Stimulated activated CD4-positive, alpha-beta T cell treated with anti-CD3 and anti-CD28 coated beads, Interleukin-4, amount 100 ng/mL, for 4 hours (primary cell): ENCODE measurements at places on chromosomes 1 and 21.
A peak's percentile ranks its signal among the peaks of the same experiment; 100 is the strongest.

- DNase-seq = no peak
Measured at GRCh38 chr1:94622757-94623156, 81.2 kb upstream of the F3 start.

DNA sequence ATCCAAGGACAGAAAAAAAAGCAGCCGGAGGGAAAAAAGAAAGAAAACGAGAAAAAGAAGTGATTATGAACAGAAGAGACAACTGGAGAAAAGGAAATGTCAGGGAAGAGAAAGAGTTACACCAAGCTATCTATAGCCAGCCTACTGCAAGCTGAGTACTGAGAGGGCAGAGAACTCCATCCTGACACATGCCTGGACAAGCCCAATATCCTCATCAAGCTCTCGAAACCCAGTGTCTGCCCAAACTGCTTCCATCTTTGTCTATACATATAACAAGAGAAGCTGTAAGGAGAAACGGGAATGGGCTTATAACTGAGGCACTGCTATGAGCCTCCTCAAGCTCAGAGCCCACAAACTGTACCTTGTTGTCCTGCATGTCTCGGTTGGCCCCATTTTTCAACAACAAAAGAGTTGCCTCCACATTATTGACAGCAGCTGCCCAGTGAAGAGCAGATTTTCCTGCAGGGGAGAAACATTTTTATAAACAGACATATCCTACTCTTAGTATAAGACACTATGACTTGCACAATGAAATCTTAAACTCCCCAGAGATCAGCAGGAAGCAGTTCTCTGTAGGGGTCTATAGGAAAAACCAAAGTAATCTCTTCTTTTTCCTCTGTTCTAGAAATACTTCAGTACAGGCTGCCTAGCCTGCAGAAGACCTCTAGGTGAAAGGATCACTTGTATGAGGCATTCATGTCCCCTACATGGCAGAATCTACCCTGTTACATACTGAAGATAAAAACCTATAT, 21.2 kb upstream of the ADAM30 start:
- DNase-seq = no peak

GRCh38 chr1:58815069-58815685, 31.3 kb upstream of the JUN start:
- peak; percentile 36 for DNase-seq

- no peak for DNase-seq
Measured at GRCh38 chr1:211531194-211532087, 39.5 kb upstream of the RD3 start.

DNA sequence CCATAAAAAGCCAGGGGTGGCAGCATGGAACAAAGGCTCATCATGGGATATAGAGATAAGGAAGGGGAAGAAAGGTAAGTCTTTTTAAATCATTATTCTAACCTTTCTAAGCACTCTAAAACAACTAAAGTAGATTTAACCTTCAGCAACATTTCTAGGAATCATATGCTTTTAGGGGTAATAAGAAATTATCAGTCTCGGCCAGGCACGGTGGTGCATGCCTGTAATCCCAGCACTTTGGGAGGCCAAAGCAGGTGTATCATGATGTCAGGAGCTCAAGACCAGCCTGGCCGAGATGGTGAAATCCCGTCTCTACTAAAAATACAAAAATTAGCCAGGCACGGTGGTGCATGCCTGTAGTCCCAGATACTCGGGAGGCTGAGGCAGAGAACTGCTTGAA, 20.3 kb upstream of the PHTF1 start:
- no peak for DNase-seq

DNA sequence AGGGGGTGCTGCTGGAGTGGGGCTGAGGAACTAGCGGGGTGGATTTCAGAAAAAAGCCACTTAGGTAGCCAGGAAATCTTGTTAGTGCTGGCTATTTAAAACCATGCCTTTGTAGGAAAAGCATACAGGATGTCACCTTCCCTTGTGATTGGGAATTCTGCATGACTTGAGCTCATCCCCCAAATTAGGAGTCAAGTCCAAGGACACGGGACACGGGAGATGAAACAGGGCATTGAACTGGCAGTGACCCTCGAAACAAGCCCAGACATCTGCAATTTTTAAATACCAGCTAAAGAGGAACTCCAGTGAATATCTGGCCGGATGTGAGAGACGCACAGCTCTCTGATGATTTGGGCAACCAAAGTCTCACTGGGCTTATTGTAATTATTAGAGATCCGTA, 32.8 kb downstream of the C2CD2 start:
- no peak for DNase-seq

DNA sequence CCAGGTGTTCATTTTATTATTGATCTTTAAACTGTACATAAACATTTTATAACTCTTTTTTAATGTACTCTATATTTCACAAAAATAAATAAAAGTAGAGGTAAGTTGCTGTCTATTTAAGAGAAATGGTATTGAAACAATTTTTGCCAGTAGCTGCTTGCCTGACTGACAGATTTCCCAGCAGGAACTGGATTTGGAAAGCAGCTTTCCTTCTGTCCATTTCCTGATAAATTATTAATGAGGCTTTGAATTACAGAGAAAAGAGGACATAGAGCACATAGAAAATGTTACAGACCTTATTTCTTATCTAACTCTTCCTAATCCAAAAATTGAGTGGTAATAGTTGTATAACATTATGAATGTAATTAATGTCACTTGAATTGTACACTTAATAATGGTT, 79.7 kb upstream of the BCL10 start:
- no peak for DNase-seq

- no peak for DNase-seq
Measured at GRCh38 chr1:228801068-228801467, 65.8 kb downstream of the RHOU start.

GRCh38 chr1:186500804-186501203, 39.9 kb upstream of the PDC start:
- DNase-seq = no peak

- no peak for DNase-seq
Measured at GRCh38 chr21:42311816-42312625, 3.2 kb downstream of the TFF3 start.

- DNase-seq = no peak
Measured at GRCh38 chr21:46639489-46640386, 4.3 kb downstream of the PRMT2 start.

GRCh38 chr1:31926853-31927660, 11.1 kb downstream of the PTP4A2 start:
- DNase-seq = no peak

DNA sequence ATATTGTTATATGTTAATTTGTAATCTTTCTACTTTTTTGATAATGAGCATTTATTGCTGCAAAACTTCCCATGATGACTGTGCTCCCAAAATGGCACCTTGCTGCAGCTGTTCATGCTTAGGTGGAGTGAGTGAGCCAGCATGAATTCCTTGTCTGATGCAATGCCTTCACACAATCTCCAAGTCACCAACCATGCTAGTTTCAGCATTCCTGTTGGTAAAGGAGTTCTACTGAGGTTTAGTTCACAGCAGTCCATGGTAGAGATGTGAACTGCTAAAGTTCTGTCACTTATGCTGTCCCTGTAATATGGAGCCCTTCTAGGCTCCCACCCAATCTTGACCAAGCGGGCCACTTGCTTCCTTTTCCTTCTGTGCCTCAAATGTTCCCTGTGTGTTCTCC, 26.2 kb upstream of the PRKACB start:
- no peak for DNase-seq

DNA sequence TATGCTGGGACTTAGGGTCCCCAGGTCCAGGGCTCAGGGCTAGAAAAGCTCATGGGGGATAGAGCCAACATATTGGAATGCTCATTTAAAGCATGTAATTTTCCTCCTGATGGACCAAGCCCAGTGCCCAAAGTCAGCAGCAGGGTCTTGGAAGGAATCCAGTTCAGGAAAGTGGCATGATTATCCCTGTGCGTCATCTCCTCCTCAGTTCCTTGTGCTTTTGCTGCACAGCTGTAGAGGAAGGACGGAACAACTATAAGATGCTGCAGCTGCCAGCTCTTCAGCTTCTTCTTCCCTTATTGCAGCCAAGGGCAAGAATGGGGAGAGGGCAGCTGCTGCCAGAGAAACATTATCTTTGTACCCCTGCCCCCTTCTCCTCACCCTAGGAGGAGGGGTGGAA, 58.4 kb downstream of the OVGP1 start:
- no peak for DNase-seq

DNA sequence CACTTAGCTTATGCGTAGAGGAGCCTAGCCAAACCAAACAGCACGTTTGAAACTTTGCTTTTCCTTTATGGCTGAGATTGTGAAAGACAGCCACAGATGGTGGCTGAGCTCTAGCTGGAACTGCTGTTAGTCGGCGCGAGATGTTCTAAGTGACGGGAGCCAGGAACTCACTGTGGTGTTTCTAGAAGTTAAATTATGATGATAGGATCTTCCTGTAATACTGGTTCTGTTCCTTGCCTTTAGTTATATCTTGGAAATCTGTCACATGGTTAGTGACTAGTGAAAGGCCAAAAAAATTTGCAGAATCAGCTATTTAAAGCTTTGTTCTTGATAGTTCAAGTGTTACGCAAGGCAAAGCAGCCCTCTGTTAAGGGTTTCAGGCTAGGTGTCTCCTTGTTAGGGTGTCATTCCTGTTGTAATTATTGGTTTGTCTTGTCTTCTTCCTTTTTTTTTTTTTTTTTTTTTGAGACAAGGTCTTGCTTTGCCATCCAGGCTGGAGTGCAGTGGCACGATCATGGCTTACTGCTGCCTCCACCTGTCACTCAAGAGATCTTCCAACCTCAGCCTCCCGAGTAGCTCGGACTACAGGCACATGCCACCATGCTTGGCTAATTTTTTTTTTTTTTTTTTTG, 22.6 kb downstream of the AK4 start:
- DNase-seq = no peak

DNA sequence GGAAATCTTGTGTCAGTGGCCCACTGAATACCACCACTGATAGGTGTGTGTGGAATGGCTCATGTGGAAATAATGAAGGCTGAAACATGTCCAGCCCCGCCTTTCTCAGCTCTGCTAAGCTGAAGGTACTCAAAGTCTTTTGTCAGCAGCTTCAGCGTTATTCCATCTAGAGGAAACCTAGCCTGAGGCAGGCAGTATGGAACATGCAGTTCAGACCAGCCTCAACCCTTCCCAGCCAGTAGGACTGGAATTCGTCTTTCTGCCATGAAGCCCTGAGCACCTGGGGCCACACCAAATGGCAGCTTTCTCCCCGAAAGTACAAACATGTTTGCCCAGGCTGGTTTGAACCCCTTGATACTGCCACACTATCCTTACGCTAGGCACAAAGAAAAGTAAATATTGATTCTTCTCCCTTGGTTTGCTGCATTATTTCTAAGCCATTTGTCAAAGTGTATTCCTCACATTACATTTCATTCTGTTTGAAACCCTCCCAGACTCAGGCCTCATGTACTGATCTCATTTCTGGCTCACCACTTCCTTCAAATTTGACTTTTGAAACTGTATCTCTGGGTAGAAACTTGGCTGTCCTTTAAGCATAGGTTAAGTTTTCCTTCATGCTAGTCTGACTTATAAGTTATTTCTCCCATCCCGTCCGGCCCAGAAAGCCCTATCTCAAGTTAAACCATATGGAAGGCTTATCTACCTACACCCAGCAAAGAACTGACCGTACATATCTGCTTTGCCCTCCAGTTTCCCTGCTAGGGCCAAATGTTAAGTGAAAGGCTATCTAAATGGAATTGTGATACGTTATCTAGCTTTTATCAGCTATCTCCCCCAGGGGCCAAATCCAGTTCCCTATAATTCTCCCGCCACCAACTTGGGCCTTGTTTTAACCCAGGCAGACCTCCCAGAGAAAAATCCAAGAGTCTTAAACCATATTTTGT, 45.7 kb upstream of the HOOK1 start:
- no peak for DNase-seq

GRCh38 chr1:233491953-233492620, 121.8 kb upstream of the KCNK1 start:
- no peak for DNase-seq

- no peak for DNase-seq
Measured at GRCh38 chr1:72521659-72522058, 239.3 kb upstream of the NEGR1 start.
